ENCODE measurements at places on chromosomes 5 and 9.

GRCh38 chr5:74499256-74500050 is 141.1 kb downstream of the ENC1 start:
- DNase-seq, result no peak

GRCh38 chr9:72384710-72385485 is 19.9 kb upstream of the ZFAND5 start:
- DNase-seq, result no peak

DNA sequence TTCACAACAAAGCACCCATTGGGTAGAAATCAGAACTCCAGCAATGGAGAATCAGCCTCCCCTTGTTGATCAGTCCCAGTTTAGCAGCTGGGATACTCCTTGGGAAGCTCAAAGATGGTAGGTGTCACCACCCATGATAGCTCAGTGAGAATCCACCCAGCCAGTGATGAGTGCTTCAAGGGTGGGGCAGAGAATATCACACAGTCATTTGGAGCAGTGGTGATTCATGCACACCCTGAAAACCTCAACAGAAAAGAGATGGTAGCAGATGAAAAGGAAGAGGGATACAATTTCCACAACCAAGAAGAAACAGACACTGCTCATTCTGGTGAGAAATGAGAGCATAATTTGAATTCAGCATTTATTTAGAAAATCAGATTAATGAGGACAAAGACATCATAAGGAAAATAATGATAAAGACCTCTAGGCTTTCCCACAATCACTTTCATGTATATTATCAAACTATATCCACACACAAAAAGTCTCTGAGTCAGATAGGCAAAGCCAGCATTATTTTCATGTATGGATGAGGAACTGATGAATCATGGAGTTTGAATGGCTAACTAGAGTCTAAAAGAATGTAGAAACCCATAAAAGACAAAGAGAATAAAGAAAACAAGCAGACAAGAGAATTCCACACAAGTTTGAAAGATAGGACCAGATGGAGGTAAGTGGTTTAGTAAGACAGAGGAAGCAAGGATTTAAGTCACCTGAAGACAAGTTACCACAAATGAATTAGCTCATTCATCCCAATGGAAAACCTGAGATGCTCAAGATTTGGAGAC is 82.9 kb downstream of the FEM1C start:
- no peak for DNase-seq

- peak; percentile 30 for DNase-seq
Observed at GRCh38 chr9:124621371-124622328, 114.5 kb upstream of the NR5A1 start.

DNA sequence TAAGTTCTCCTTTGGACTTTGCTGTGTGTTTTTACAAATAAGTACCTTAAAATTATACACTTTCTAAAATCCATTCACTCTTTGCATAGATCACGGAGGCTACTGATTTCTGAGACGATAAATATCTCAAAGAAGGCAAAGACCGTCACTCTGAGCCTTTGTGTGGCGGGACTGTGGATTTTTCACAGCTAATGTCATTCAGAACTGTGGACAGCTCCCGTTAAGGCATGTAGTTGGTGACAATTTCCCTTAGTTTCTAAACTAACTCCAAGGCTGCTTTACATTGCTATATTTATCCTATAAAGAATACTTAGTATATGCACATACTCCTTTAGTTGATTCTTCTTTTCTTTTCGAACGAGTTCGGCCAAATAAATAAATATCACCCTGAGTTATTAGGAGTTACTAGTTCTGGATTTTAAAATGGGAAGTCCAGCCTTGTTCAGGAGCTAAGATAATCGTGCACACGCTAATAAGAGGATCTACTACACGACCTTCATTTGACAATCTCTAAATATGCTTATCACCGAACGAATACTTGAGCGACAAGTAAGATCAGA is 1.8 kb downstream of the HCN1 start:
- peak; percentile 25 for DNase-seq

GRCh38 chr5:94174748-94175411 is 433.5 kb upstream of the POU5F2 start:
- DNase-seq, result no peak

GRCh38 chr5:135220394-135221186 is 178.4 kb downstream of the MACROH2A1 start:
- no peak for DNase-seq

- no peak for DNase-seq
Observed at GRCh38 chr5:157516006-157516405, 56.0 kb downstream of the NIPAL4 start.

GRCh38 chr9:115591584-115591984 is 473.6 kb upstream of the TNC start:
- peak; percentile 43 for DNase-seq

DNA sequence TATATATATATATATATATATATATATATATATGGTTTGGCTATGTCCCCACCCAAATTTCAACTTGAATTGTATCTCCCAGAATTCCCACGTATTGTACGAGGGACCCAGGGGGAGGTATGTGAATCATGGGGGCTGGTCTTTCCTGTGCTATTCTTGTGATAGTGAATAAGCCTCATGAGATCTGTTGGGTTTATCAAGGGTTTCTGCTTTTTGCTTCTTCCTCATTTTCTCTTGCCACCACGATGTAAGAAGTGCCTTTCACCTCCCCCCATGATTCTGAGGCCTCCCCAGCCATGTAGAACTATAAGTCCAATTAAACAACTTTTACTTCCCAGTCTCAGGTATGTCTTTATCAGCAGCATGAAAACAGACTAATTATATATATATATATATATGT is 52.3 kb upstream of the ADAMTS2 start:
- DNase-seq, result no peak

- DNase-seq, result no peak
Observed at GRCh38 chr9:106110483-106110882, 416.1 kb downstream of the TMEM38B start.

DNA sequence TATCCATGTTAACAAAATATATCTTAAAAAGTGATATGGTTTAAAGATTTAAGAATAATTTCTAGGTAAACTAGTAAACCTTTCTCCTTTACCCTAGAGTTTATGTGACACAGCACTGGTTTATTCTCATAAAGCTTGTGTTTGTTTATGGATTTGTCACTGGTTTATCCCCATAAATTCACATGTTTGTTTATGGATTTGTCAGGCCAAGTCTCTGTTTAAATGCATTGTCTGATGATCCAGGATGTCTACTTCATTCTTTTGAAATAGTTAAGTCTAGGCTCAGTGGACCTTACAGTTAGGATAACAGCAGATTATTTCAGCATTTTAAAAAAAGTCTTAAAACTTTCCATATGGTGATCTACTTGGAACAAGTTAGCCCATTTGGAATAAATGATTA is 334.0 kb downstream of the ARRDC3 start:
- DNase-seq, result no peak

DNA sequence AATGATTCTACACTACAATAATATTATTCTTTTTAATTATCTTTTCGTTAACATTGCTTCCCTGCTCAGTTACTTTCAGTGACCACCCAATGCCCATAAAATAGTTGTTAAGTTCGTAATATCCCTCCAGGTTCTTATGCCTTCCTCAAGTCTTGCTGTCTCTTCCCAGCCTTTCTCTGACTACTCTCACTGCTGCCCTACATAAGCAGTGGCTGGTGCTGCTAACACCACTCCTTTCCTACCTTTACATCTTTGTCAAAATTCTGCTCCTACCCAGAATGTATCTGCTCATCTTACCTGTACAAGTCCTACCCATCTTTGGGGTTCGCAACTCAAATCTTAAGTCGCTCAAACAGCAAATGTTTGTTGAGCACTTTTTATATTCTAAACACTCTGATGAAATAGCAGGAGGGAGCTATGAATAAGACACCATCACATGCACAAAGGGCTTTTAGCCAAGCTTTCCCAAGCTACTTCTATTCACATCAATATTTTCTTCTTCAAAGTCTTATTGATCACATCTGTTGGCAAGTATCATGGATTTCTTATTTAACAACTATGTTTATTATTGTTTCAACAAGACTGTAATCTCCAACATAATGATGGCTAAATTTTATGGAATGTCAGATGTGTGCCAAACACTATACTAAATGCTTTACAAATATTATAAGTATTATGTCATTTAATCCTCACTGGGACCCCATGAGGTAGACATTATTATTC is 29.5 kb downstream of the SLC25A46 start:
- DNase-seq, result no peak

GRCh38 chr5:75140277-75140676 is 87.9 kb upstream of the GCNT4 start:
- no peak for DNase-seq

GRCh38 chr5:14385019-14385418 is 196.6 kb upstream of the OTULINL start:
- DNase-seq, result no peak

DNA sequence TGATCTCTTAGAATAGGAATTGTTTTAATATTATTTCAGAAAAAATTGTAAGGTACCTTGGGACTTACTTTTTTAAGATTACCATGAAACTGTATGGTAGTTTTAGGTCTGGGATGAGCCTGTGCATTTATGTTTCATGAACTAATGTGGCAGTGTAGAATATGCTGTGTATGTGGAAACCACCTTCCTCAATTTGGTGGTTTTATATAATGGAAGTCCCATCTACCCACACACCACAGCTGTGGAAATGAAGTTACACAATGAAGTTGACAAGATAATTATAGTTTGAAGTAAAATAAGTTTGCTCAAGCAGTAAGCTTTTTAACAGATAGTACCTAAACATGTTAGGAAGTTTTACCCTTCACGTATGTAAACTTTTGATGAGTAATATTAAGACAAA is 24.4 kb downstream of the WDR36 start:
- no peak for DNase-seq

- DNase-seq, result peak; percentile 6
Observed at GRCh38 chr5:65263321-65263720, 218.4 kb downstream of the ADAMTS6 start.

GRCh38 chr5:15256485-15256884 is 243.5 kb upstream of the FBXL7 start:
- DNase-seq, result no peak

GRCh38 chr9:124478354-124478753 is 28.1 kb downstream of the ADGRD2 start:
- DNase-seq, result peak; percentile 56

DNA sequence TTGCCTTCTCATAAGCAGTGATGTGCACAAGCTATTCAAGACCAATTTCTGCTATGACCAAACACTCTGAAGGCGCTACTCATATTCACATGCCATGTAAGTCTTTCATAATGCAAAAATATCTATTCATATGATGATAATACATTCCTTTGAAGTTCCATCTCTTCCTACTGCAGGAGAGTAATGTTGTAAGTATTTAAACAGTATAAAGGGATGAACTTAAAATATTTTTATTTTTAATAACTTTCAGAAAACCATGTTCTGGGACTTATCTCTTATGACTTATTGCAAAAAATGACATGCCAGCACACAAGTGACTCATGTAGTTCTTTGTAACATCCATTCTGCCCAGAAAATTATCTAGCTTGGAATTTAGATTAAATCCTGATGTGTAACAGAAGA is 376.4 kb downstream of the KCTD16 start:
- DNase-seq, result no peak

DNA sequence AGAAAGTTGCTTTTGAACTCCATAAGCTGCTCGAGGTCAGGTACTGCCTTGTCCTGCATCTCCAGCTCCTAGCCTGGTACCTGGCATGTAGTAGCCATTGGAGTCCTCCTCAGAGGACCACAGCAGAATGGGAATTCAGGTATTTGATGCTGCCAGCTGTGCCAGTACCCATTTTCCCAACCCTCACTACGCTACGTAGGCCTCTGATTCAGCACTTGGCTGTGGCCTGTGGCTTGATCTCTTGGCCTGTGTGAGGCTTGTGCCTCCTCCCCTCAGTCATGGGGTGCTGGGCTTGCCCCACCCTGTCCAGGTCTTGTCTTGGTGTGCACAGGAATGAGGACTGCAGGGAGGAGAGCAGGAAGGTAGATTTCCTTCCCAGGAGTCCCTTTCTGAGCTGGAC is 11.8 kb downstream of the OTULIN start:
- DNase-seq, result no peak

DNA sequence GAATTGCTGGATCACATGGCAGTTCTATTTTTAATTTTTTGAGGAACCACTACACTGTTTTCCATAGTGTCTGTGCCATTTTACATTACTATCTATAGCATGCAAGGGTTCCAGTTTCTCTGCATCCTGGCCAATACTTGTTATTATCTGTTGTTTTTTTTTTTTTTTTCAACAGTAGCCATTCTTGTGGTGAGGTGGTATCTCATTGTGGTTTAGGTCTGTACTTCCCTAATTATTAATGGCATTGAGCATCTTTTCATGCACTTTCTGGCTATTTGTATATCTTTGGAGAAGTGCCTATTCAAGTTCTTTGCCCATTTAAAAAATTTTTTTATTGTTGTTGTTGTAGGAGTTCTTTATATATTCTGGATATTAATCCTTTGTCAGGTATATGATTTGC is 97.7 kb downstream of the GDNF start:
- DNase-seq, result no peak

DNA sequence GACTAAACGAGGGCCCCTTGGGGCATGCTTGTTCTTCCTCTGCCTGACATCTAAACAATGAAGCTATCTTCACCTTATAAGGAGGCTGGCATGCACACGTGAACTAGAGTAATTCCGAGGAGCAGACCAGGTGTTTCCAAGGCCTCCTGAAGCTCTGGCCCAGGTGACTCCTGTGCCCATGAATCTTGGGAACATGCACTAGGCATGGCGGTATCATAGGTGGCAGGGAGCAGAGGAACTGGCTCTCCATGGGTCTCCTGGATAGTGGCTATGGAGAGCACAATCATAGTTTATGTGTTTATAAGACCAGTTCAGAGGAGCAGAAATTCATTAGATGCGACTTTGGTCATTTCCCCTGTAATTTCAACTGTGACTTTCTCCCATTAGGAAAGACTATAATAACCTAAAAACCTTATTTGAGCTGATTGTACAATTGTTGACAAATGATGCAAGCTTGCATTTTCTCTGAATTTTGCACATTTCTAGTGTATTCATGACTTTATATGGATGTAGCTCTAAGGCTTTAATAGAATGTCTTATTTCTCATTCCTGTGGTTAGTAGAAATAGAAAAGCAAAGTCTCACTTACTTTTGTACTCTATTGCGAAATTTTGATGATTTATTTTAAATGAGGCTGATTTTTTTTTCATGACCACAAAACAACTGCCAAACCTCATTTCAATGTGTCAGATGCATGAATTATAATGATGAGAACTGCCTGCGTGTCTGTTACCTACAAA is 135.3 kb upstream of the RPS23 start:
- no peak for DNase-seq

- no peak for DNase-seq
Observed at GRCh38 chr5:36442796-36443195, 141.1 kb upstream of the RANBP3L start.
